Fibroblast of villous mesenchyme (primary cell): ENCODE measurements at places on chromosomes 12 and 14.

GRCh38 chr14:101217616-101218371, 314.3 kb upstream of the RTL1 start:
- DNase-seq, result no peak

DNA sequence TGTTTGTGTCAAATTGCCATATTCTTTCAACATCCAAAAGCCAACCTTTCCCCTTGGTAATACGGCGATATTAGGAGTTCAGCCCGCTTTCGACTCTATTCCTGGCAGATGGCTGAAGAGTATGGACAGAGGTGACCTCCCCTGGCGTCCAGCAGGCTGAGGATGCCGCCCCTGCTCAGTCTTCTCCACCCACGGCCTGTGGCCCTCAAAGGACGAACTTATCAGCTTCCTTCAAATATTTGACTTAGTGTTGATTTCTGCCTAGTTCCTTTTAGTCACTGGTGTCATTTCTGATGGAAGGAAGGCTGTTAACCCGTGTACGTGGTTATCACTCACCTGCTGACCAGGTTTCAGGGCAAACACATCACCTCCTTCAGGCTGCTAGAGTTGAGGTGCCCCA, 65.0 kb downstream of the TESC start:
- no peak for DNase-seq

DNA sequence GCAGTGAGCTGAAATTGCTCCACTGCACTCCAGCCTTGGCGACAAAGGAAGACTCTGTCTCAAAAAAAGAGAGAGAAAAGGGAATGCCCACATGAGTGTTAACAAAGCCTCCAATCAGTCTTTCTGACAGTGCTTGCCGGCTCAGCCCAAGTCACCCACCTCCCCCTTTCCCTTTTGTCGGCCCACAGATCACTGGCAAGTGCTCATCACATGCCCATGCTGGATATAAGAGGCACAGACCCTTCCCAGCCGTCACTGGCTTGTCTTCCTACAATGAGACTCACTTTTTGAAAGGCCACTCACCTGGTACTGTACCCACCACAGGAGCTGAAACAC, 70.8 kb downstream of the CCDC88C start:
- no peak for DNase-seq

- no peak for DNase-seq
Observed at GRCh38 chr14:95361373-95362137, 41.8 kb upstream of the CLMN start.
